ENCODE measurements at places on chromosomes 1 and 21.
A peak's percentile ranks its signal among the peaks of the same experiment; 100 is the strongest.

DNA sequence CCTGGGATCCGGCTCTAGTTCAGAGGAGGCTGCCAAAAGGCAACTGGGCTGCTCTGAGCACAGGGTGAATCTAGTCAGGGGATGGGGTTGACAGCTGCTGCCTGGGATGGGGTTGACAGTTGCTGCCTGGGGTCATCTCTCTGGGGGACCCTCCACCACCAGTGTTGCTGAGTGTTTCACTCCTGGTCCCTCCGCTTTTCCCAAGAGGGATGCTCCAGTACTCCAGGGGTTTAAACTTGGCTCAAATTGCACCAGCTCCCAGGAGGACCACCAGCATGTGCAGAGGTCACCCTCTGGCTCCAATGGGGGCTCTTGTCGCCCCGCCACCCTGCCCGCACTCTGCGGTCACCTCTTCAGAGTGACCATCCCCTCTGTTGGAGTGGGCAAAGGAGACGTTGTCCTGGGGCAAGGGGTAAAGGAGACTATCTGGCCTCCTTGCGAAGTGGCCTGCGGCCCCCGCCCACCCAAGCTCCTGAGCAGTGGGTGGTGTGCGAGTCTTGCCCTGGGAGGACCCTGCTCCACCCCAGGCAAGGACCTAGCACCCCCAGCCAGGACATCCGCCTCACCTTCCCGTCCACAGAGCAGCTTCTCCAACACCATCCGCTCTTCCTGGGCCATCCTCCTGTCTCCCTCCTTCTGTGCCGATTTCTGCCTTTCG, 52.6 kb downstream of the SIK1 start:
- DNase-seq, result peak; percentile 27

DNA sequence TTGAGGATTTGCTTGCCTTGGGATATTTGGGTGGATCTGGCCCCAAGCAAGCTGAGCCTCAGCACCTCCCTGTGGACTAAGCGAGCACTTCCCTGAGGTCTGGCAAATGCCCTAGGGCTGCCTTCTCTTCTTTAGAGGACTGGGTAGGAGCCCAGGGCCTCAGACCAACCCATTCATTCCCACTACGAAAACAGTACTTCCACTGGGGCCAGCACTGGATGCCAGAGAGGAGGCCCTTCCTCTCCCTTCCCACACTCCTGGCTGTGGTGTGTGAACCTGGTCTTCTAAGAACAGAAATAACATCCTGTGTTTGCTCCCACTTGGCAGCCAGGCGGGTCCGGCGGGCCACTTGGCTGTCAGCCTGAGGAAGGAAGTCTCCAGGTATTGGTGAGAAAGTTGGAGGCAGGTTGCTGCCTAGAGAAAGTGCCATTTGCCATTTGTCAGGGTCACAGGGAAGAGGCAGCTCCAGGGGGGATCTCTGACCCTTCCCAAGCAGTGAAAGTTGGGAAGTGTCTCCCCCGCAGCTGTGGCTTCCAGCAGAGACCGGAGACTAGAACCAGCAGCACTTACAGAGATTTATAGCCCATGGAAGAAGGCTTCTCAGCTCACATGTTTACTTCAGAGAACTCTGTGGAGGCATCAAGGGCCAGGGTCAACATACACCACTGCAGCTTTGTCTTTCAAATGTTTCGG, 323.5 kb downstream of the SIPA1L2 start:
- DNase-seq, result peak; percentile 56

- no peak for DNase-seq
Observed at GRCh38 chr1:121546830-121547591, 362.2 kb downstream of the SRGAP2C start.

- DNase-seq, result no peak
Observed at GRCh38 chr1:87592156-87592555, 263.5 kb downstream of the LMO4 start.

- no peak for DNase-seq
Observed at GRCh38 chr1:219340796-219341195, 167.1 kb downstream of the LYPLAL1 start.

DNA sequence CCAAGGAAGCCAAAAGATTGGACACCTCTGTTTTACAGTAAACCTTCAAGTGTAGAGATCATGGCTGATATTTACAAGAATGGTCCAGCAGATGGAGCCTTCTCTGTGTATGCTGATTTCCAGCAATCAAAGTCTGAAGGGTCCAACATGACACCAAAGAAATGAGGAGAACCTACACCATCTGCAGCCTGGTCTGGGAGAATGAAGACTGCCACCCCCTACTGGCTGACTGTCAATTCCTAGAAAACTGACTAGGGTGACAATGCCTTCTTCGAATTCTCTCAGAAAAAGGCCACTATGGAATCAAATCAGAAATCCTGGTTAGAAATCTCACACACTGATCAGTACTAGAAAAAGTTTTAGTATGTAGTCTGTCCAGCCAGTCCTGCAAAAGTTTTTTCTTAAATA, 83.3 kb downstream of the CDC42BPA start:
- no peak for DNase-seq

DNA sequence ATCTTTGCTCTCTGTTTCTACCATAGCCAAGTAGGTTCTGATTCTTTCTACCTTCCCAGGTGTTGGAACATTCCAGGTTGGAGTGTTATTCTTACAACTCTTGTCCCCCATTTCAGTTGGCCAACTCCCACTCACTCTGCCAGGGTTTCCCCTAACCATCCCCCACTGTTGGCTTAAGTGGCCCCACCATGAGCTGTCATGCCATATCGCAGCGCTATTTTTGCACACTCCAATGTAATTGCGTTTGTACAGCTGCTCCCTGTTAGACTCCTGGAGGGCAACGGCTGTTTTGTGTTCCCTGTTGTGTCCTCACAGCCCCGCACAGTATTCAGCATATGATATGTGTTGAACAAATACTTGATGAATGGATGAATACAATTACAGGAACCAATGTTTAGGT, 117.7 kb upstream of the ETS2 start:
- DNase-seq, result no peak

DNA sequence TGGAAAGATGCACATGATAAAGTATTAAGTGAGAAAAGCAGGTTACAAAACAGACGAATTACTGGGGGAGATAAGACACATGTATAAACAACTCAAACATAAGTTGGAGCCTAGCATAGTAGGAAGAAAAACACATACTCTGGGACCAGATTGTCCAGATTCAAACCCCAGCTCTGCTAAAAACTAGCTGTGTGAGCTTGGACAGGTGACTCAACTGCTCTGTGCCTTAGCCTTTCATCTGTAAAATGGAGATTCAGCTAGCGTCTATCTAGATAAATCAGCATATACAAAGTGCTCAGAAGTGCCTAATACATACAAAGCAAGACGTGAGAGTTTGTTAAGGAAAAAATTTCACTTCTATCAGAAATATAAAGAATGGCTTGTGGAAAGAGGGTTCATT, 254.0 kb upstream of the POU3F1 start:
- no peak for DNase-seq

- DNase-seq, result peak; percentile 36
Observed at GRCh38 chr1:201329286-201329685, 46.0 kb downstream of the PKP1 start.

GRCh38 chr1:157993147-157993917, at the start of gene KIRREL1:
Gene KIRREL1, plus strand, starts transcription at chr1:157993645. Its CDS starts 32 bp downstream, at chr1:157993677.
- DNase-seq, result peak; percentile 75

DNA sequence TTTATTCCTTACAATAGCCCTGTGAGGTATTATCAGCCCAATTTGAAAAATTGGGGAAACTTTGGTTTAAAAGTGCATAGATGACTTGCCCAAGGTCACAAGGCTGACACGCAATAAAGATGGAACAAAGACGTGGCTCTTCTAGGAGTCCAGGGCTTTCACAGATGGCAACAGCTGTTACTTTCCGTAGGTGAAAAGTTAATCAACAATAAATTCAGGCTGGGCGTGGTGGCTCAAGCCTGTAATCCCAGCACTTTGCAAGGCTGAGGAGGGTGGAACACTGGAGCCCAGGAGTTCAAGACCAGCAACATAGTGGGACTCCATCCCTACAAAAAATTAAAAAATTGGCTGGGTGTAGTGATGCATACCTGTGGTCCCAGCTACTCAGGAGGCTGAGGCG, 87.8 kb upstream of the ATF3 start:
- no peak for DNase-seq

- DNase-seq, result no peak
Observed at GRCh38 chr21:44054710-44055109, 42.6 kb downstream of the TRAPPC10 start.

- no peak for DNase-seq
Observed at GRCh38 chr1:24415910-24416665, 486 bp downstream of the NIPAL3 start.

- DNase-seq, result no peak
Observed at GRCh38 chr21:42376338-42376982, 10.1 kb upstream of the TFF1 start.

DNA sequence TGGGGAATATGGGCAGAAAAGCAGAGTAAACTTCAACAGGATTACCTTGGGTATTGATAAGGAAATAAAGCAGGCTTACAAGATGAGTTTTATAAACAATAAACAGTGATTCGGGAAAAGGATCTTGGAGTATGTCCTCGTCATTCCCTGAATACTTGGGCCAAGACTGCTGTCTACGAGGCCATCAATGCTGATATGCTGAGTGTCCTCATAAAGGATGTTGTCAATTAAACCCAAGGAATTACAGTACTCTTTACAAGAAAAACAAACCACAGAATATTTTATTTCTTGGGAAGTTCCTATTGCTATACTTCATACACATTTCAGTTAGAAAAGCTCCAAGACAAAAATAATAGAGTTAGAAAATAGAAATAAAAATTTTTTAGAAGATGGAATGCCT, 34.9 kb downstream of the ATP1B1 start:
- no peak for DNase-seq

DNA sequence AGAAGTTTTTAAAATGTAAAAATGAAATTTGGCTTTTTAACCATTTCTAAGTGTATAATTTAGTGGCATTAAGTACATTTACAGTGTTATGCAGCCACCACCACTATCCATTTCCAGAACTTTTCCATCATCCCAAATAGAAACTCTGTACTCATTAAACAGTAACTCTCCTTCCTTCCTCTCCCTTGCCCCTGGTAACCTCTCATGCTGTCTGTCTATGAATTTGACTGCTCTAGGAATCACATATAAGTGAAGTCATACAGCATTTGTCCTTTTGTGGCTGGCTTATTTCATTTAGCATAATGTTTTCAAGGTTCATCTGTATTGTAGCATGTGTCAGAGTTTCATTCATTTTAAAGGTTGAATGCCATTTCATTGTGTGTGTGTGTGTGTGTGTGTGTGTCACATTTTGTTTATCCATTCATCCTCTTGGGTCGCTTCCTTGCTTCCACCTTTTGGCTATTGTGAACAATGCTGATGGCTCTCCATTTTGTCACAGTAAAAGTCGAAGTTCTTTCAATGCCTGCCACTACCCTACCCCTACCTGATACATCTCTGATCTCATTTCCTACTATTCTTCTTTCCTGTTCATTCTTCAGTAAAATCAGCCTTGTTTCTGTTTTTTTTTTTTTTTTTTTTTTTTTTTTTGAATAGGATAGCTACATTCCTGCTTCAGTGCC, 45.3 kb downstream of the F3 start:
- no peak for DNase-seq

GRCh38 chr1:205348554-205349487, 7.9 kb downstream of the KLHDC8A start:
- peak; percentile 33 for DNase-seq

- no peak for DNase-seq
Observed at GRCh38 chr1:29958271-29958670, 721.9 kb downstream of the PTPRU start.

DNA sequence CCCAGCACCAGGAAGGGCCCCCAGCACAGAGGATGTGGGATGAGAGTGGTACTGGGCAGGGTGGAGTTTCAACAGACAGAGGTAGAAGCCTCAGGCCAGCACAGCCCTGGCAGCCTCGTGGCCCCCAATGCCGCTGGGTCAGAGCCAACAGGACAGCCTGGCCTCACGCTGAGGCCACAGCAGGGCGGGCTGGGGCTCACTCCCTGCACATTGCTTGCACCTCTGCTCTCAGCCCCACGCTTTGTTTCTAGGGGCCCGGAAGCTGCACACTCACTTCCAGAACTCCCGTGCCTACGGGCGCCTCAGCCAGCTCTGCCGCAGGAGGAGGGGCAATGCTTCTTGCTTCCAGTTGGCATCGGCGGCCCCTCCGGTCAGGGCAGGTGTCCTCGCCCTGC, 72.9 kb downstream of the SIK1 start:
- no peak for DNase-seq

- no peak for DNase-seq
Observed at GRCh38 chr1:232538224-232538942, 91.5 kb downstream of the SIPA1L2 start.

- no peak for DNase-seq
Observed at GRCh38 chr1:101065575-101065974, 40.0 kb upstream of the DPH5 start.

DNA sequence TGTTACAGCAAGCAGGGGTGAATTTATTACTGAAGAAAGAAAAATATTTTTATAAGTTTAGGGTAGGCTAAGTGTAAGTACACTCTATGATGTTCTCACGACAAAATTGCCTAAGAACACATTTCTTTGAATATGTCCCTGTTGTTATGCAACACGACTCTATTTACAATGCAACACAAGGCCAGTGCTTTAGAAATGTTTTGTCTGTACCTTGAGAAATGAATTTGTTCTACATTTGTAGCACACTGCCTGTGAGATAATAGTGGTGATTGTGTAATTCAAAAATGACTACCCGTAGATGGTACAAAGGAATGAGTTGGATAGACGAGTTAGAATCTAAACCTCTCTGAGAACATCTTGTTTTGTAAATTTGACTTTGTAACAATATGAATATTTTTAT, 63.7 kb upstream of the IGSF5 start:
- DNase-seq, result no peak

DNA sequence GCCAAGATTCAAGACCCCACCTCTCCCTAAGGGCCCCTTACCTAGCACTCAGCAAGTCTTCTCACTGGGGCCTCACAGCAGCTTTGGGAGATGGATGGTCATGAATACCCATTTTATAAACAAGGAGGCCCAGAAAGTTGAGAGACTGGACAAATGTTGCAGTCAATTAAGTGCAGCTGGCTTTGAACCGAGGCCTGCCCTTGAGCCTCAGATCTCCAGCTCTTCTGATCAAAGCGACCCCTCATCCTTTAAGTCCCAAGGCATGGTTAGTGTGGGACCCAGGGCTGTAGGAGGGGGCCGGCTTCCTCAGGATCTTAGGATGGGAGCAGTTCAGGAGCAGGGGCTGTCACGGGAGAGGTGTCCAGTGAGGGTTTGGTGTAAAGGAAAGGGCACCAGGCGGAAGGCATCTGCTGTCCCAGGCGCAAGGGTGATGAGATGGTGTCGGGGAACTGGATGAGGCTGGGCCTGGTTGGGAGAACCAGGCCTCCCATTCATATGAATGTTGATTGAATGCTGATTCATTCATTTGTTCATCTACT, 5.1 kb upstream of the MTFR1L start:
- no peak for DNase-seq

DNA sequence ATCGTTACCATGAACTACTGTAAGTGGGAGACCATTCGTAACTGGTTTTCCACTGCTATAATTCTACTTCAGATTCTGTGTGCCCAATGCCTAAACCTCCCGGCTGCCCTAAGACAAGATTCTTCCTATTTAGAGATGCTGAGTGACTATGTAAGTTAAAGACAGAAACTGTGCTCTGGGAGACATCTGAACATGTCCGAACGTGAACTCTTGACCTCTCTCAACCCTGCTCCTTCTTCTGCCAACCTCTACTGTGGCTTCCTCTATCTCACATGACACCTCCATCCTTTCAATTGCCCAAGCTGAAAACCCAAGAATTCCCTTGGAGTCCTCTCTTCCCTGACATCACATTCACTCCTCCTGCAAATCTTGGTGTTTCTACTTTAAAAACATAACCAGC, 182.9 kb downstream of the AKT3 start:
- DNase-seq, result no peak

- DNase-seq, result no peak
Observed at GRCh38 chr1:88730132-88730675, 46.1 kb downstream of the PKN2 start.

Measured in aorta (tissue), 5 donors.